Cardiac muscle cell (in vitro differentiated cells and primary cell): ENCODE measurements at places on chromosomes 1 and 21.
A peak's percentile ranks its signal among the peaks of the same experiment; 100 is the strongest.

GRCh38 chr1:2320760-2321667 is 70.3 kb downstream of the MORN1 start:
- DNase-seq = no peak

DNA sequence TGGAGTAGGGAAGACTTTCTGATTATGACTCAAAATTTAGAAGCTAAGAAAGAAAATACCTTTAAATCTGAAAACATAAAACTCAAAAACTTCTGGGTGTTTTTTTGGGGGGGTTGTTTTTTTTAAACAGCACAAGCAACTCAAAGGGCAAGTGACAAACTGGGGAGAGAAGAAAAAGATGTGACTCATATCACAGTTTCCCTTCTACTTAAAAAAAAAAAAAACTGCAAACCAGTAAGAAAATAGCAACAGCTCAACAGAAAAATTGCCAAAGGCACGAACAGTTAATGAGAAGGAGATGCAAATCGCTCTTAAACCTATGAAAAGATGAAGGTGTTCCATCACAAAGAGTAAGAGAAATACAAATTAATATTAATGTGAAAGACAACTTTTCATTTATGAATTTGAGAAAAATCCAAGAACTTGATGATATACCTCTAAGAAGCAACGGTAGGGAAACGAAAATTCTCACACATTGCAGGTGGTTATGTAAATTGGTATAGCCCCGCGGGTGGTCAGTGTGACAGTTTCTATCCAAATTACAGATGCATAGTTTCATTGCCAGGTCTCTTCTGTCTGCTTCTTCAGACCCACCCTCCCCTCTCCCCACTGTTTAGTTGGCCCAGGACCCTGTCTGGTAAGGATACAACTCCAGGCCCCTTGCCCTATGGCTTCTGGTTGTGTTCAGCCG is 9.0 kb downstream of the IFNAR2 start:
- no peak for DNase-seq

GRCh38 chr21:30592140-30592539 is at the start of gene KRTAP6-3:
Gene KRTAP6-3 (plus strand): TSS chr21:30592440. CDS start chr21:30592446, 6 bp downstream.
- no peak for DNase-seq

DNA sequence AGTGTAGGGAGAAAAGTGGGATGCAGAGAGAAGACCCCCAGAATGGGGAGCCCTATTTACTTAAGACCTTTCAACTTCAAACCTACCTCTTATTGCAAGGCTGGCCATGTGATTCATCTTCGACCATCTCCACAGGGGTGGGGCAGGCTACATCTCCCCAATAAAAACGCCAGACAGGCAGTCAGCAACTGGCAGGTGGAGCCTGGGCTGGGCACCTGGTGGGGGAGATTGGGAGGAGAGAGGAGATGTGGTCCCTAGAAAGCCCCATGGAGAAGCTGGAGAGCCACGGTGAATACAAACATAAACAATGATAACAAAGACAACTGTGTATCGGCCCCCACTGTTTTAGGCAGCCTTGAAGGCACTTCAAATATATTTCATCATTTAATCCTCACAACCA is 336.7 kb upstream of the PROX1 start:
- DNase-seq = no peak

DNA sequence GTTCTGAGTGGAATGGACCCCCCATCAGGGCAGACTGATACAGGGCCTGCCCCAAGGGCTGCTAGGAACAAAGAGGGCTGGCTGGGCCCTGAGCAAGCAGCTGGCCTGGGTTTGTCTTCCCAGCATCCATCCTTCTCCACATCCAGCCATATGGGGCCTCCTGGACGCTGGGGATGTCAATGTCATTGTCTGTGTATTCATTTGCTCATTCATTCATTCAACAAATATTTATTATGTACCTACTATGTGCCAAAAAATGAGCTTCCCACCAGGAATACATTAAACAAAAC is 15.6 kb upstream of the ECE1 start:
- no peak for DNase-seq

- DNase-seq = no peak
Observed at GRCh38 chr1:29105822-29106221, 17.9 kb downstream of the TMEM200B start.

DNA sequence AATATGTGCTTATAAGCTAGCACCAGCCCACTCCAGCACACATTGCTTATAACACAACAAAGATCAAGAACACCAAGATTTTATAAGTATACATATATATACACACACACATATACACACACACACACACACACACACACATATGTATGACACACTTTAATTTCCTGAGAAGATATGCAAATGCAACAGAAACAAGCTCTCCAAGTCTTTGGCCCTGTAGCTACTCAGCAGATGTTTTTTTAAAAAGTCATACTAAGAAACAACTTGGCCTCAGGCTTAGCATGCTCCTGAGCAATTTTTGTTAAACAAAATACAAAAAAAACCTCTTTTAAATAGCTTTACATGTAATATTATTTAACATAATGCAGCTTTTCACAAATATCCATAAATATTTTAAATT is 11.1 kb downstream of the TNFSF18 start:
- peak; percentile 26 for DNase-seq

- no peak for DNase-seq
Observed at GRCh38 chr1:12073796-12074195, 10.7 kb downstream of the TNFRSF8 start.

- no peak for DNase-seq
Observed at GRCh38 chr1:109282497-109282951, 421 bp downstream of the PSRC1 start.

- DNase-seq = no peak
Observed at GRCh38 chr1:217097819-217098218, 374.6 kb upstream of the ESRRG start.

- DNase-seq = no peak
Observed at GRCh38 chr1:54294887-54295286, 94.9 kb downstream of the MRPL37 start.

GRCh38 chr1:90671251-90671650 is 45.9 kb downstream of the BARHL2 start:
- DNase-seq = no peak

GRCh38 chr1:198901266-198901665 is 262.4 kb downstream of the PTPRC start:
- no peak for DNase-seq

DNA sequence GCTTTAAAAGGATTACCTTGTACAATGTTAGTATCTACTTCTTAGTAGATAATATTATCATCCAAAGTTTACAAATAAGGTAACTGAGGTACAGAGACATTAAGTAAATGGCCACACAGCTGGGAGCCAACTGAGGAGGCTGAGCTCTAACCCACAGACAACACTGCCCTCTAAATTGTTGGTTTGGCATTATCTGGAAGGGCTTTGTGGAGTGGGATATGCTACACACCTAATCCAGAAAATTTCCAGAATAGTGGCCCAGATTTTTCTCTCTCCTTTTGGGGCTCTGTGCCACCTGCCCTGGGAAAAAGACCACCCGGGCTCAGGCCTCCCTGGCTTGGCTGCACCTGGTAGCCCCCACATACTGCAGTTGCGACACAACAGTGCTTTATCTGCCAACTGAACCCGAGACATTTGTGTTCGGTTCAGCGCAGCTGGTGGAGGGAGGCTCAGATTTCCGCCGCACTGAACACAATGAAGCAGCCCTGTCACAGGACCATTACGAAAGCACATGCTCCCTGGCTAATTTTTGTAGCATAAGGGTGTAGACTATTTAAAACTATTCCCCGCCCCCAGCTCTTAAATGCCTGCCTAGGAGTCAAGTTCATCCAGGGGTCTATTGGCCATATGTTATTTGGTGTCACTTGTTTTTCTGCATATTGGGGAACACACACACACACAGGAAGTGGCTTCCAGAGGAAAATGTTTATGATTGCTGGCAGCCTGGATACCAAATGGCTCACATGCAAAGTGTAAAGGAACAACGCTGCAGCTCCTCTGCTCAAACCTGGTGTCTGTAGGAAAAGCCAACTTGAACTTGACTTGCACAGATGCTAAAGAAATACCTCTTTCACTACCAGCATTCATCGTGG is 92.3 kb upstream of the ESRRG start:
- DNase-seq = peak; percentile 41

DNA sequence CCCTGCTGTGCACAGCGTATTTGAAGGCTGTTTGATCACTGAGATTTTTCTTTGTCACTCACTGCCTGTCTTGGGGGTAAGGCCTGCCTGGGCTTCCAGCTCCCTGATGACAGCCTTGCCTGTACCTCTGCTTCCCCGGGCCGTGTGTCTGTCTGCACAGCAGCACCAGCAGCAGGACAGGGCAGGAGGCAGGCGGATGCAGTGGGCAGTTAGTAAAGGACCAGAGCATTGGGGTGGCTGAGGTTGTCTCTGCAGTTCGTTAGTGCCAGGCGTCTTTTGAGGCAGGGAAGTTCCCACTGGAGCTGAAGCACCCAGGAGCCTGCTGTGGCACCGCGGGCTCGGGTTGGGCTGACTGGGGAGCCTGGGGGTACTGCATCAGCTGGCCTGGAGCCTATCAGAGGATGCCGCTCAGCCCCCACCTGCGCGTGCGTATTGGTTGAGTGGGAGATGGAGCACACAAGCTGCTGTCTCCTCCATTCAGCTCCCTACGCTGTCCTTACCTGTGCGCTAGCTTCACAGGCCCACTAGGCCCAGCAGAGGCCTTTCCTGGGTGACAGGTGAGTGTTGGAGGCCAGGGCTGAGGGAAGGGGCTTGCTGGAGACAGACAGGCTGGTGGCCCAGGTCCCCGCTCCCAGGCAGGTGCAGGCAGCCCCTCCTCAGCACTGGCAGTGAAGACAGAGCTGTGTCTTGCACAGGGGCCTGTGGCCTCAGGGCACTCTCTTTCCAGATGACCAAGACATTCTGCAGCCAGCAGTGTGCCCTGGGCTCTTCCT is 28.2 kb downstream of the SNAP47 start:
- no peak for DNase-seq

DNA sequence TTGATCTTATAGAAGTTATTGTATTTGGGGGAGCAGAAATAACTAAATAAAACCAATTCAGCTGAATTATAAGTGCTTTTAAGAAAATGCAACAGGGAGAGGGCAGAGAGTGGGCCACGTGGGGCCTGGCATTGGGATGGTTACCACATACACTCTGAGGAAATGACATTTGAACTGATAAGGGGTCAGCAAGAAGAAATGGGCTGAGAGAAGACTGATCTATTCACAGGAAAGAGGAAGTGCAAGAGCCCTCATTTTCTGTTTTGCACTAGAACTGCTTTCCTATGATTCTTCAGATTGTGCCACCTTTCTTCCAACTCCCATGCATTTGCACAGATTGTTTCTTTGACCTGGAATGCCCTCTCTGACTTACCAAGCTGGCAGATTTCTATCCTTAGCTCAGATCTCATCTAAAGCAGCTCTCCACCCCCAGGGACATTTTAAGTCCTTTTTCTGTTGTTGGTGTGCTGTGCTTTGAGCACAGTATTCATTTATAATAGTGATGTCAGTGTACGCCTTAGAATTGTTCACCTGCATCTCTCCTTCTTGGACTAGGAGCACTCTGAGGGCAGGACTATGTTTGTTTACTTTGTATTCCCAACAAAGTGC is 115.9 kb downstream of the FGGY start:
- DNase-seq = no peak
